ENCODE measurements at places on chromosomes 7 and 10.

- DNase-seq = no peak
These were observed 20.9 kb upstream of the LYZL1 start for GRCh38 chr10:29268011-29268410.

DNA sequence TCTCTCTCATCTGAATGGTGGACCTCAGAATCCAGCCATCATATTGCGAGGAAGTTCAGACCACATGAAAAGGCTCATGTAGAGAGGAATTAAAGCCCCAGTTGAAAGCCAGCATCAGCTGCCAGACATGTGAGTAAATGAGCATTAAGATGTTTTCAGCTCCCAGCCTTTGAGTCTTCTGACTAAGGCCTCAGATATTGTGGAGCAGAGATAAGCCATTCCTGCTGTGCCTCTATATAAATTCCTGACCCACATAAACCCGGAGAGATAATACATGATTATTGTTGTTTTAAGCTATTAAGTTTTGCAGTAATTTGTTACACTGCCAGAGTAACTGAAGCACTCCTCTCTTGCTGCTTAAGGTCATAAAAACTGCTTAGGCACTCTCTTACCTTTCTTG is 14.6 kb downstream of the FAM149B1 start:
- DNase-seq = no peak

GRCh38 chr10:78749200-78749599 is 319.6 kb upstream of the ZMIZ1 start:
- DNase-seq = no peak

DNA sequence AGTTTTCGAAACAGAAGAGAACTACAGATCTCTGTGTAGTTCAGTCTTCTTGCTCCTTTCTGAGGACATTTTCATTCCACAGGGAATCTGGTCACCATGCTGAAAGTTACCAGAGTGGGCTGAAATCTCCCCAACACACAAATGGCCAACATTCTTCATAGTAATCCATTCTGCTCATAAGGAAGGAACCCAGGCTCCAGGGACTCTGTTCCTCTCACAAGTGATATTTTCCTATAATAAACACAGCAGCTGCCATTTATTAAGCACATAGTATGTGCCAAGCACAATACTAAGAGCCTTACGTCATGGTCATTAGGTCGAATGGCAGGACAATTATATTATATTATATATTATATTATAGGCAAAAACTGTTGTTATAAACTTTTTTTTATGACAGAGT is 109.8 kb downstream of the RAB11FIP2 start:
- DNase-seq = no peak

DNA sequence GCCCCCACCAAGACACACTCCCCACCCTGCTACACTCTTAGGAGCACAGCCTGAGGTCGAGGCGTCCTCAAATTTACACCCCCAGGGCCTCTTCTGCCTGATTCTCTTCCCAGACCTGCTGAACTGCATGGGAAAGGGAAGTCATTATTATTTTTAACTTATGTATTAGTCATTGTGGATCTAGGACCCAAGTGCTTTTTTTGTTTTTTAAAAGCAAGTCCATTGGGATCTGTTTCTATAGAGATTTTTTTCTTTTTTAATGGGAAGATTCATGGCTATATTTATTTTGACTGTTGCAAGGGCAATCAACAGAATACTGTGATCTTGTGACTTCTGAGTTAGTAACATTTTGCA is 203.8 kb downstream of the ZMYND11 start:
- DNase-seq = no peak

DNA sequence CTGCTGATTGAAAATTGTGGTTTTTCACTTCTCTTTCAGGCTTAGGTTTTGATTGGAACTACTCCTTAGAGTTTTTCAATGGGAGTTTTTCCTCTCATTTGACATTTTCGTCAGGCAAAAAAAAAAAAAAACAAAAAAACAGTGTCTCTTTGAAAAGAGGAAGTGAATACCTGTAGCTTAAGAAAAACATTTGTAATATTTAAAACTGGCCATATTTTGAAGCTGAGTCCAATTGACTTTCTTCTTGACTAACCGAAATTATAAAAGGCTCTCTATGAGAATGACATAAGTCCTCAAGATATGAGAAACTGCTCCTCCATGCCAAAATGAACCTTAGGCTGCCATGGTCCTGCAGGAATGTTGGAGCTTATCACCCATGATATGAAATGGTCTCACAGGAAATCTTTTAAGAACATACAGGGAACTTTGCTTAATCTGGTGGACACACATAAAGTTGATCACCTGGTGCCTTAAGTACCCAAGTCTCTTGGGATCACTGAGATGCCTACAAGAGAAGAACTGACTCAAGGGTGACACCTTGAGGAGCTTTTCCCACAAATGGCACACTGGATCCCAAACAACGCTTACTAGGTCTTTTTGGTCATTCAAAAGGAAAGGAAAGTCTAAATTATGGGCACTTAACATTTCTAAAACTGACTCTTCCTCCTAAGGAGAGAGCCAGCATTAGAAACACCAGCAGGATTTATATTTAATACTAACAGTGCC is 263.4 kb downstream of the CDC14C start:
- DNase-seq = no peak

DNA sequence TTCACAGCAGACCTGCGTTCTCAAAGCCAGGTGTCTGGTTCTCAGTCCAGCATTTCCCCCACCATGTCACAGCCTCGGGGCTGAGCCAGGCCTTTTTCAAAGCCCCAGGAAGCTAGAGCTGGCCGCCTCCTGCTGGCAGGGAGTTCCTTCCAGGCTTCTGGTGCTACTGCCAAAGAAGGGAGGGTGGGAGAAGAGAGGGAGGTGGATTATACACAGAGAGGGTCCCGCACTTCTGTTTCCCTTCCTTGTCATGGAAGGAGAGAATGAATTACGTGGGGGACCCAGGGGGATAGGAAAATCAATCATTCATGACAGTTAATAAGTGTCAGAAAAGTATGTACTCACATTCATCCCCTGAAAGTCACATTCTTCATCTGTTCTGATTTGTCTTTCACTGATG is 600 bp upstream of the LGI1 start:
- DNase-seq = no peak

DNA sequence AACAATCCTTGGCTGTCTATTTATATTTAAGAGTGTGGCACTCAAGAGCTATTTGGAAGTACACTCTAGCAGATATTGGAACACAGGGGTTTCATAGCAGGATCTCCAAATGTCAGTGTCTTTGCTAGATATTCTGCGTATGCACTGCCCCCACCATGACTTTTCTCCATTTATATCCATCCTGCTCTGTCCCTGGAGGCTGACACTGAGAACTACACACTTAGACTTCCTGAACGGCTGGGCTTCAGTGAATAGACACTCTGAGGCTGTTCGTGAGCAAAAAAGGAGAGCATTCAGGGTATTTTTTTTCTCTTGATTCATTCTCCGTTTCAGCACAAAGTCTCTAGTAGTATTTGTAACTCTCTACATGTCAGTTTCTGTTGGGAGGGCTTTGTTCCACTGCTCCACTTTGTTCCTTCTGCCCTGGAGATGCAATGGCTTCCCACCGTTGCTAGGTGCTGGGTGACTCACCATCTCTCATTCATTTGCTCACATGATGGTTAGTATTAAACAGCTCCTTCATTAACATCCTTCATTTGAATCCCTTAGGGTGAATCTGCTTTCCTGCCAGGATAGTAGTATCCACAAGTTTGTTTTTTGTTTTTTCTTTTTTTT is 155.9 kb upstream of the SLC13A1 start:
- DNase-seq = no peak

Measured in stimulated activated CD8-positive, alpha-beta memory T cell treated with anti-CD3 and anti-CD28 coated beads, Interleukin-4, amount 100 ng/mL, for 4 hours (primary cell).